ENCODE measurements at places on chromosomes 3 and 15. TPM values are rescaled to one million over a fixed set of nuclear protein-coding genes. Genes with fewer than 3 reads are reported as not detected.

ANKRD34C gene
- 0.11 TPM for polyA plus RNA-seq

USP4 gene
- polyA plus RNA-seq, result 35.0 TPM

PLCL2 gene
- polyA plus RNA-seq, result 6.7 TPM

CHRNB4 gene
- polyA plus RNA-seq, result not detected

MKRN3 gene
- 0.40 TPM for polyA plus RNA-seq

PYGO1 gene
- 0.73 TPM for polyA plus RNA-seq

GRIP2 gene
- polyA plus RNA-seq, result 0.53 TPM

C15orf61 gene
- 1.7 TPM for polyA plus RNA-seq

HAPLN3 gene
- polyA plus RNA-seq, result 3.1 TPM

TMEM207 gene
- polyA plus RNA-seq, result not detected

LMAN1L gene
- not detected for polyA plus RNA-seq

PXYLP1 gene
- polyA plus RNA-seq, result 6.1 TPM

DUOXA2 gene
- not detected for polyA plus RNA-seq

CHL1 gene
- 1.9 TPM for polyA plus RNA-seq

NPAP1 gene
- 0.12 TPM for polyA plus RNA-seq

- no peak for DNase-seq
Observed at GRCh38 chr15:60708684-60709083, 229.7 kb upstream of the ICE2 start.

- DNase-seq, result no peak
Observed at GRCh38 chr3:56817646-56818045, 15.9 kb upstream of the ARHGEF3 start.

- DNase-seq, result no peak
Observed at GRCh38 chr3:32961189-32961715, 9.8 kb downstream of the CCR4 start.

GRCh38 chr15:88744548-88745020 lies 58.7 kb upstream of the ACAN start:
- no peak for DNase-seq

DNA sequence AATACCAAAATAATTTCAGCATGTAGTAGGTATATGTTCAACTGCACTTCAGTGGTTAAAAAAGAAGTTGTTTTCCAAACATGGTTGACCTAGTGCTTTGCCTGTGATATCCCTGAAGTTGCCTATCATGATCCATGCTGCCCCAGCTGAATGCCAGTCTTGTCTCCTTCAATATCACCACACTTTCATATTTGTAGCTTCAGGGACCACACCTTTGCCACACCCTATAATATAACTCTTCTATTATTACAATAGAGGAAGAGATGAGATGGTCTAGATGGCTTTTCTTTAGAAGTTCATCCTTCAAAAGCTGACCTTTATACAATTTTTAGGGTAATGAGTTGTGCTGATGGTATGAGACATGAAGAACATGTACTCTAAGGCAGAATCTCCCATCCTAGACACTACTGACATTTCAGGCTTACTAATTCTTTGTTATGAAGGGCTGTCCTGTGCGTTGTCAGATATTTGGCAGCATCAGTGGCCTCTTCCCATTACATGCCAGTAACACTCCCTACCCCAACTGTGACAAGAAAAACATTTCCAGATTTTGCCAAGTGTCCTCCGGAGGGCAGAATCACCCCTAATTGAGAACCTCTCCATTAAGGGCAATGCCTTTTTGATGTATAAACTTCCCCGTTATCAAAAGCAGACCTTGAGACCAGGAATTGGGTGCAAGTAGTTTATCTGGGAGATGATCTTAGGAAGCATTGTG lies 76.2 kb upstream of the PLCL2 start:
- DNase-seq, result no peak

DNA sequence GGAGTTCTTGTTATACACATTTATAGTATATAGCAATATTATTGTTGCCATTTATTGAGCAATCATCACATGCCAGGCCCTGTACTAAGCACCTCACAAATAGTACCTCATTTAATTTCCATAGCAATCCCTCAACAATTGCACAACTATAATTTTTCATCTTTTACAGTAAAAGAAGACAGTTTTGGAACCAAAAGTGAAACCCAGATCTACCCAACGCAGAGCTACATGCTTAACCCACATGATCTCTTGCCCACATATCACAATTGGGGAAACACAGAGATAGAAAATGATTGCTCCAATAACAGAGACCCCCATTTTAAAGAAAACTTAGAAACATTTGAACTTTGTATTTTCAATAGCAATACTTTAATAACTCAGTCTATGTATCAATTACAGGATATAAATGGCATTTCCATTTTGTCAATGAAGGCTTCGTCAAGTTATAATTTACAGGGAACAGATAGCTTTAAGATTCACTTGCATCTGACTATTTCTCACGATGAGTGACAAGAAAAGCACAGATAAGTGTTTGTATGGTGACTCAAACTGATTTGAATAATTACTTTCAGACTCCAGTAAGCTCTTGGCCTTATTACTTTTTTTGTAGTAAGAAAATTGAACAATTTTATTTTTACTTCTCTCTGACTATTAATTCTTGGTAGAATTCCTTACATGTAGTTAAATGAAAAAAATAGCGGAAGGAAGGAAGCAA lies 38.7 kb upstream of the CCDC50 start:
- DNase-seq, result no peak

GRCh38 chr3:171944118-171945016 lies 95.0 kb upstream of the FNDC3B start:
- DNase-seq, result no peak

- DNase-seq, result no peak
Observed at GRCh38 chr3:14286887-14287500, 108.4 kb downstream of the LSM3 start.

DNA sequence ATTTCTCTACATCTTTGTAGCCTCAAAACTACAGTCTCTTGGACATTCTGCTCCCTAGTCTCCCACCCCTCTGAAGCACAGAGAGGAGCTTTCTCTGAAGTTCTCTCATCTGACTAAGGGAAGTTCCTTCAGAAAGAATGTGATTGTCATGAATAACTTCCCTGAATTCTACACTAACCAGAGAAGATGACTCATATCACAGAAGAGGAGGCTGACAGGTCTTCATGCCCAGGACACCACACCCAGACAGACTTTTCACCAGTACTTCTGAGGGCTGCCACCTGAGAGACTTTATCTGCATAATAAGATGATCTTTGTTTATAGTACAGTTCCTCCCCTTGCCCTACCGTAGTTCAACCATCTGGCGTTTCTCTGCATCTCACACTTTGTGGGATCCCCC lies 52.8 kb downstream of the CDIN1 start:
- no peak for DNase-seq

DNA sequence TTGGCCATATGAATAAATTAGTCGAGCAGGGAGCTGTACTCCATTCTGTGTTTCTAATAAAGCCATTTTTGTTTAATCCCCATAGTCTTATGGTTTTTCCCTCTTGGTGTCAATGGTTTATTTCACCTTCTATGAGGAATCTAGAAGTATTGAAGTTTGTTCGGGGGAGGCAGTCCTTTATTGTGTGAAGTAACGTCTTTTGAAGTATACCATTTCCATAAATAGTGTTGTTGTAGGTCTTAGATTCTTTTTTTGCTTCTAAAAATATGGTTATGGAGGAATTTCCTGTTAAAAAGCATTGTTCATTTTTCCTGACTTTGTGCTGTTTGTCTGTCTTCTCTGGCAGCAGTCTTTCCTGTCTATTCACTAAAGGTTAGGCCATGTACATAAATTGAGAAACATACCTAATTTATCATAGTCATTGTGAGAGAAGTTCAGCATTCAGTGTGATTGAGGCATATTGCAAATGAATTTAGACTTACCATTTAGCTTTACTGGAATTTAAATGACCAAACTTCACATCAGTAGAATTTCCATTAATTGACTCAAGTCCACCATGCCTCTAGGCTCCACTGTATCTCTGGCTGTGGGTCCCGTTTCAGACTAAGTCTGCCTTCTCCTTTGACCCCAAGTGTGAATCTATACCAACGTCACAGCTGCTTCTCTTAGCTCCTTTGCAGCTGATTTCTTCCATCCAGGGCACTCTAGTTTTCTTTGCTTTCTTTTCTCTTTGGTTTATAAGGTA lies 37.3 kb downstream of the YEATS2 start:
- DNase-seq, result no peak

DNA sequence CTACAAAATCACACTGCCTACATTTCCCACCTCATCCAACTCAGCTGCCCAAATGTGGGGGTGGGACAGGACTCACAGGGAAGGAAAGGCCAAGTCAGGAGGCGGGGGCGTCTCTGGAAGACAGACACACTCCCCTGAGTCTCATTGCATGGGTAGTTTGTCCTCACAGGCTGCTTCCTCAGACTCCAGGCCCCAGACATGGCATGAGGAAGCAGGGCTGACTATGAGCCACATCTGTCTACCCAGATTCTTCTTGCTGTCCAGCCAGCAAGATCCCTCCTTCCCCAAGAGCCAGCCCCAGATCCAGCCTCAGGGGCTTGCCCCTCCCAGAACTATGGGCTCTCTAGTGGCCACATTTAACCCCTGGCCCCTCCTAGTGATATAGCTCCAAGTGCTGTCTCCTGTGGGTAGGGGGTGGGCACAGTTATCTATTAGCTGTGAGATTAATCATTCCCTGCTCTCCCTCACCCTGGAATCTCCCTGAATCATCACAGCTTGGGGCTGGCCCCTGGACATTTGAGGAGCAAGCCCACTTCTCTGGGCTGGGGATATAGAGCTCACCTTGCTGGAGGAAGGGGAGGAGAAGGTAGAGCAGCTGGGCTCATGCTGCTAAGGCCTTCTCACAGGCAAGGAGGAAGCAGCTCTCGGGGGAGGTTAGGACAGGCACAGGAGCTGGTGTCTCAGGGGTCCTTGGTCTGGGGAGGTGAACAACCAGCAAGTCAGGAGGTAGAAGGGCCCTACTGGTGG lies 2.1 kb upstream of the CCDC33 start:
- DNase-seq, result no peak

GRCh38 chr3:33364531-33365128 lies 75.6 kb downstream of the UBP1 start:
- DNase-seq, result no peak

- DNase-seq, result no peak
Observed at GRCh38 chr3:113791381-113791780, 44.5 kb downstream of the ATP6V1A start.

DNA sequence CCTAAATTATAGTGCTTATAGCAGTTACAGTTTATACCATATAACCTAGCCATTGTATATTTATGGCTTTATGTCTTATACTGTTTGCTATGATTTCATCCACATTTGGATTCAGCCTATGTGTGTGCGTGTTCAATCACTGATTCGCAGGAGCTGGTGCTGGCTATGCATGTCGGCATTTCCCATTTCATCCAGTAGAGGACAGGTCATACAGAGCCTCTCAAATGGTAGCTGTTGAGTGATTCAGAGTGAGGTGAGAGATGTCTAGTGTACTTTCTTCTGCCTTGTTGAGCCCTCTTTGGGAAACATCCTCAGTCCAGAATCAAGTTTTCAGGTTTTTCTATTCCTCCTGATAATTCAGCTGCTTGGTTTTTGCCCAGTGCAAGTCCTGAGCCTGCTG lies 76.1 kb downstream of the FRMD4B start:
- DNase-seq, result no peak

DNA sequence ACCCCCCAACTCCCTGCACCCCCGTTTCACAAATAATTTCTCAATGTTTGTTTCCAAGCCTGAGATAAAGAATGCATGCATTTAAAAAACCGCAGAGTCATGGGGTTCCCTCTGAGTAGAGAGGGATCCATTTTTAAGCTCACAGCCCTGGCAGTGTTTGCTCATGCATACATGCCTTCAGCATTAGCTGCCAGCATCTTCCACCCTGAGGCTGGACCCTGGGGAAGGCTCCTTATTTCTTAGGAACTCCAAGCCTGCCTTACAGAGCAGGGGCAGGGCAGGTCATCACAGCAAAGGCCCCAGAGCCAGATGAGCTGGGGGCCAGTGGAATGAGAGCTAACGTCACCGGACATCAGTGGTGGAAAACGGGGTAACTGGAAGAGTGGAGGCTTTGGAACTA lies 31.3 kb downstream of the TLE3 start:
- no peak for DNase-seq

GRCh38 chr3:106428565-106428994 lies 559.8 kb upstream of the CBLB start:
- no peak for DNase-seq

GRCh38 chr3:158102242-158103080 lies 3.8 kb downstream of the SHOX2 start:
- DNase-seq, result no peak

- DNase-seq, result no peak
Observed at GRCh38 chr3:187982142-187982541, 171.8 kb upstream of the LPP start.

DNA sequence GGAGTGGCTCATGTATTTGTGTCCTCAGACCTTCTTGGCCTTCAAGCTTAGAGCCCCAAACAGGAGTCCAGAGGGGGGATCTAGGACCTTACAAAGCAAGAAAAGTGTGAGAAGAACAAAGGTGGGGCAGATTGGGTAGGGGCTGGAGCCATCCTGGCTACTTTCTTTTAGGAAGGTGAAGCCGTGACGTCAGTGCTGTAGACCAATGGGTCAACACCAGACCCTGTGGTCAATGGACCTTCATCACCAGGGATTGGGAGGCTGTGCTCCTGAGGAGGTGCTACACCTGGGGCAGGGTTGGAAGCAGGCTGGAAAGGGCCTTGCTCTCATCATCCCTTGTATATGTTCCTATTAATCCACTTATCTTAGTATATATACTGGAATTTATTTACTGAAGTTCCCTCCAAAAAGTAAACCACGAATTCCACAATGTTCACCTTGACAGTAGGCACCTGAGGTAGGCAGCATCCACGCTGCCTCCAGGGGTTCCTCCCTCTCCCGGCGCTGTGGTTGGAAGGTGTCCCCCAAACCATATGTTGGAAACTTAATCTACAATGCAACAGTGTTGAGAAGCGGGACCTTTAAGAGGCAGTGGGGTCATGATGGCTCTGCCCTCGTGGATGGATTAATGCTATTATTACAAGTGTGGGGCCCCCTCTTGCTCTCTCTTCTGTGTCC lies 21.4 kb upstream of the MCCC1 start:
- DNase-seq, result no peak

DNA sequence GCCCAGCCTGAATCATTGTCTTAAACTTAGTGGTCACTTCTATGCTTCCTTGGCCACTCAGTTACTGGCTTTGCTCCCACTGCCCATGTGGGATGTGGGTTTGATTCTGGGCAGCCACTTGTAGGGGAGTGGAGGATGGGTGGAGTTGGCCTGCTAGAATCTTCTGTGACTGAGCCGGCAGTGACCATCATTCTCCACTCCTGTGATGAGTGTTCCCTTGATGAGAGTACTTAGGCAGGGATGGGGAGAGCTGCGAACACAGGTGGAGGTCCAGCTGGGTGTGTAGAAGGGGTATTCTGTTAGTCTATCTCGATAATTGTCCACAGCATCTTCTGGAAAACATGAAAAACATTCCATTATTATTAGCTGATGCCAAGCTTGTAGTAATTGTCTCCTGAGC lies 8.0 kb downstream of the TM6SF1 start:
- no peak for DNase-seq

DNA sequence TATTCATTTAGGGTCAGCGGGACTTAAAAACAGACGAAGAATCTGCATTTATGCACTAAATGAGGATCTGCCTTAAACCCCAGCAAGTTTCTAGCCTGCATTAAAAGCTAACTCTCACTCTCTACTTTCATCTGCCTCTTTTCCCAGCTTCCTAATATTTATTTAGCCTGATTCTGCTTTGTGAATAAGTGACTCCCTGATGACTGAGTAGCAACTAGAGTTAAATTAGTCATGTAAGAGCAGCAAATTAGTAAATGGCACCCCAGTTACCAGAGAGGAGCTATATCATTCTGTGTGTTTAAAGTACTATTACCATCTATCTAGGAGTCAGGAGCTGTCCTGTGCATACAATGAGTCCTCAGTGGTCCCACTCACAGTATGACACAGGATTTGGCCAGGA lies 391.0 kb upstream of the RORA start:
- DNase-seq, result no peak

GRCh38 chr15:96627031-96627568 lies 296.6 kb downstream of the NR2F2 start:
- no peak for DNase-seq
